Lower leg skin (tissue), 4 donors: ENCODE measurements at places on chromosomes 13 and 19. TPM values are rescaled to one million over a fixed set of nuclear protein-coding genes. Genes with fewer than 3 reads are reported as not detected.

GRCh38 chr19:31317570-31317969 lies 31.7 kb downstream of the TSHZ3 start:
- DNase-seq: no peak

GRCh38 chr13:62908321-62908720 lies 1492.7 kb upstream of the PCDH20 start:
- no peak for DNase-seq

GRCh38 chr19:48556163-48556562 lies 4.2 kb downstream of the SULT2B1 start:
- no peak for DNase-seq

GJB2 gene
- total RNA-seq: 72.9 TPM

DNA sequence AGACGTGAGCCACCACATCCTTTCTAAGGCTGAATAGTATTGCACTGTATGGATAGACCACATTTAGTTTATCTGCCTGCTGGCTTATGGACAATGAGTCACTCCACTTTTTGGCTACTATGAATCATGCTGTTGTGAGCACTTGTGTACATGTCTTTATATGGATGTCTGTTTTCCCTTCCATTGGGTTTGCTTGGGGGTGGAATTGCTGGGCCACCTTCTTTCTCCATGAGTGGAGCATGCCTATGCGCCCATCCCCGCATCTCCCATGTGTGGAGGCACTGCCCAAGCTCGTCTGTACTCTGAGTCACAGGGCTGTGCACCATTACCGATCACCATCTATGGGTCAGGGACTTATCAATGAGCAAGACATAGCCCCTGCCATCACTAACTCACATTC lies 127.2 kb upstream of the GJB6 start:
- DNase-seq: no peak

GRCh38 chr13:54183728-54184127 lies 1155.1 kb downstream of the OLFM4 start:
- no peak for DNase-seq
